ENCODE measurements at places on chromosomes 6 and 20.

- no peak for DNase-seq
These were observed 31.1 kb downstream of the CEBPB start for GRCh38 chr20:50221501-50222308.

DNA sequence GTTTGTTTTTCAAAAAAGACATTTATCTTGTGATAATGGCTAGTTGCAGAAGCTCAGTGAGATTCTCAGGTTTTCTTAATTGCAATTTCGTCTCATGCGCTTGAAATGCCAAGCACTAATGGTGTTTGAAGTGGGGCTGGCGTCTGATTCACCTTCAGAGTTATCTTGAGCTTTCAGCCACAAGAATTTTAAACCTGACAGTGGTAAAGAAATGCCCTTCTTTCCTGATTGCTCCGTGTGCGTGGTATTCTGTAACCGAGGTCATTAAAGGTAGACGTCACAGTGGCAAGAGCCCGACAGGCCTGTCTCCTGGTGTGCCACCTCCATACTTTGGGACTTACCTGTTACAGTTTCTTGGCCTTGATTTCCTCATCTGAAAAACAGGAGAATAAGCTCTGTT is 126.5 kb upstream of the QKI start:
- DNase-seq = no peak

- no peak for DNase-seq
These were observed 222.0 kb downstream of the ATXN1 start for GRCh38 chr6:16539086-16539931.

GRCh38 chr6:139430899-139431601 is 56.6 kb upstream of the CITED2 start:
- DNase-seq = no peak

DNA sequence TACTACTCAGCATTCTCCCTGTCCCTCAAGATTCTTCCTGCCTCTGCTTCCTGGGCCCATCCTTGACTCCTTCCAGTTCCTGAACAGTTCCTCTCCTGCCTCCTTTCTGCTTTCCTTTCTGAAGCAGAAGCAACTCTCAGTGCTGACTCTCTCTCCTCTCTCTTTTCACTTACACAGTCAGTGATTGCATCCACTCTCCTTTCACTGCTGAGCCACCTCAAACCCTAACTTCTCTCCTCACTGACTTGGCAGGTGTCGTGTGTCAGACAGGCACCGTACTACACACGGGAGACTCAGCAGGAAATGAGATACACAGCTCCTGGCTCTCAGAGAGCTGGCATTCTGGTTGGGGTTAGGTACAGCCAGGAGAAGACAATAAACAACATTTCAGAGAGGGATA is 5.6 kb downstream of the ABHD16A start:
- no peak for DNase-seq

DNA sequence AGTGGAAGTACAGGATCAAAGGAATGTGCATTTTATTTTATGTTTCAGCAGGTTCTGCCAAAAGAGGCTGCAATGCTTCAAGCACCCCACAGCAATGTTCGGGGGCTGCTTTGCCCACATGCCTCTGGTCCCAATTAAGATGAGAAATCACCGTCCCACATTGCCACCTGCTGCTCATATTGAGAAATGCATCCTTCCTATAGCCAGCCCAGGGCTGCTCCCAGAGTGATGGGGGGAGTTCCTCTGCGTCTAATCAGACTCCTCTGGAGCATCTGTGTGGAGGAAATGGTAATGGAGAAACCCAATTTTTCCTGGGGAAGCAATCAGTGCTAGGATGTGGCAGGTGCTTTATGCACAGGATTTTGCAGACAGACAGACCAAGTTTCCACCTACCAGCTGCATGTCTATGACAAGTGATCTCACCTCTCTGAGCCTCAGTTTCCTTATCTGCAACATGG is 33.7 kb downstream of the PTGIS start:
- DNase-seq = no peak

GRCh38 chr6:53910834-53911233 is 116.0 kb downstream of the LRRC1 start:
- DNase-seq = no peak

DNA sequence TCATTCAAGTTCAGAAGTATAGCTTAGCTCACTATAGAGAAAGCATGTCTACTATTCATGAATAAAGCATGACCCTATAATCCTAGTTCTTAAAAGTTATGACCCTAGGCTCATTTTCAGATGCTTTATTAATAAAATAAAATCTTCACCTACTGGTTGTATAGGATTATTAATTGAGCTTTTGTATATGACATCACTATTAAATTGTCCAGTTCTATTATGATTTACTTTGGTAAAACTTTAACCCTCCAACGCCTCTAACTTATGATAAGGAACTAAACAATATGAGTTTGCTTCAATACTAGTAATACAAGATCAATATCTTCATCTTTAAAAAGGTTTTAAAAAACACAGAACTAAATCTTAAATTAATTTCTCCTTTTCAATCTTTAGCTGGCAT is 263.4 kb upstream of the THEMIS start:
- DNase-seq = no peak

GRCh38 chr6:32096087-32096393 is 13.1 kb downstream of the TNXB start:
- no peak for DNase-seq

DNA sequence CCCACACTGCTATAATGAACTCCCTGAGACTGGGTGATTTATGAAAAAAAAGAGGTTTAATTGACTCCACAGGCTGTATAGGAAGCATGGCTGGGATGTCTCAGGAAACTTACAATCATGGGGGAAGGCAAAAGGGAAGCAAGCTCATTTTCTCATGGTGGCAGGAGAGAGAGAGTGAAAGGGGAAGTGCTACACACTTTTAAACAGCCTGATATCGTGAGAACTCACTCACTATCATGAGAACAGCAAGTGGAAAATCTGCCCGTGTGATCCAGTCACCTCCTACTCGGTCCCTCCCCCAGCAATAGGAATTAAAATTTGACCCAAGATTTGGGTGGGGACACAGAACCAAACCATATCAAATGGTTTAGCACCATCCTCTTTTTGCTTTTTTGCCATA is 116.6 kb upstream of the CEP162 start:
- DNase-seq = no peak

DNA sequence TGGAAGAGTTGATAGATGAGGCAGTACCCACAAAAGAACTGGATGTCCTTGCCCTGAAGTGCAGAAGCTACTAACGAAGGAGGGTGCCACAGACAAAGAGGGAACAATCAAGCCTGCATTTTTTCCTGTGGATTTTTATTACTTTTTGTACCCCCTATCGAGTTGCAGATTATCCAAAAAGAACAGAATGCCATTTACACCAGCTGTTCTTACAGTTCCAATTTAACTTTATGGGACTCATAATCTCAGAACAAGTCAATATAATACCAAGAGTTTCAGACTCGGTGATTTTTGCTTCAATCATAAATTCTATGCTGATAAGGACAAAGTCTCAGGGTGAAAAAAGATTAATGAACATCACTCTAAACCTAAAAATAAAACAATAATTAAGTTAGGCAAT is 4.0 kb upstream of the CNKSR3 start:
- DNase-seq = no peak

DNA sequence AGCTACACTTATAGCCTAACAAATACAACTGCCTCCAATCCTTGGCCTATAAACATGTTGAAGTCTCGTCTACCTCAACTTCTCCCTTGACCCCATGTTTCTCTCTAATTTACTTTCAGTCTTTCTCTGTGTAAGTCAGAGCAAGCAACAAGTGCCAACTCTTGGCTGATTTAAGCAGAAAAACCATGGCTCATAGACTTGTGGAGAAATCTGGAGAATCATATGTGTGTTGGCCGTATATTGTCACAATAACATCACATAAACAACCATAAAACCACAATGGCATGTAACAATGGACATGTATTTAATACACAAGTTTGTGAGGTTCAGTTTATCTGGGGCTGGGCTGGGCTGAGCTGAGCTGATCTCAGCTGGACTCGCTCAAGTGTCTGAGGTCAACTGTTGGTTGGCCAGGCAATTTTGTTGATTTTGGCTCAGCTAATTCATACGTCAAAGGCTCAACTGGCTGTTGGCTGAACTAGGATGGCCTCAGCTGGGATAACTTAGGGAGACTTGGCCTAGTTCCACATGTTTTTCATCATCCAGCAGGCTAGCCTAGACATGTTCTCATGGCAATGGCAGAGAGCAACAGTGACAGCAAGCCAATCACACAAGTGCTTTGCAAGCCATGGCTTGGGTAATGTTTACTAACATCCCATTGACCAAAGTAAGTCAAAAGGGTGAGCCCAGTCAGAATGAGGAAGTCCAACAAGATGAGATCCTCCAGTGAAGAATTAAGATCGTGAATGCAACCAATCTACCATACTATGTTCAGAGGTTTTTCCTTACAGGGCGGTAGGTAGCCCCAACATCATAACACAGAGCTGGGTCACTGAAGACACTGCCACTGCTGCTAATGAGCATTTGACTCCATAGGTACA is 12.9 kb upstream of the TBC1D22B start:
- peak; percentile 97 for DNase-seq

- no peak for DNase-seq
These were observed 118.5 kb upstream of the BACH2 start for GRCh38 chr6:90415178-90415577.

DNA sequence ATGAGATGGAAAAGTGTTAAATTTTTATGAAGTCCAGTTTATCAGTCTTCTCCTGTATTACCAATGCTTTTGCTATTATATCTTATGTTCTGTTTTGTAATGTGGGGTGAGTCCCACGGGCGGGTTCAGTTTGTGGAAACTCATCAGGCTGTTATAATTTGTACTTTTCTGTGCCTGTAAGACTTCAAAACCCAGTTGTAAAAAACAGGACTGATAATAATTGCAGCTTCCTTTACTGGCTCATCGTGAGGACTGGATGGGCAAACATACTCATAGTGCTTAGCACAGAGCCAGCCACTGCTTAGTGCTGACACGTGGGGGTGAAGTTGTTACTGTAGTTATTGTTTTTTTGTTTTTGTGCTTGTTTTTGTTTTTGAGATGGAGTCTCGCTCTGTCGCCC is 45.6 kb downstream of the TGM2 start:
- DNase-seq = no peak

GRCh38 chr20:57630061-57630460 is 9.8 kb upstream of the ZBP1 start:
- DNase-seq = no peak

GRCh38 chr6:137982418-137983189 is 115.5 kb downstream of the TNFAIP3 start:
- DNase-seq = no peak

DNA sequence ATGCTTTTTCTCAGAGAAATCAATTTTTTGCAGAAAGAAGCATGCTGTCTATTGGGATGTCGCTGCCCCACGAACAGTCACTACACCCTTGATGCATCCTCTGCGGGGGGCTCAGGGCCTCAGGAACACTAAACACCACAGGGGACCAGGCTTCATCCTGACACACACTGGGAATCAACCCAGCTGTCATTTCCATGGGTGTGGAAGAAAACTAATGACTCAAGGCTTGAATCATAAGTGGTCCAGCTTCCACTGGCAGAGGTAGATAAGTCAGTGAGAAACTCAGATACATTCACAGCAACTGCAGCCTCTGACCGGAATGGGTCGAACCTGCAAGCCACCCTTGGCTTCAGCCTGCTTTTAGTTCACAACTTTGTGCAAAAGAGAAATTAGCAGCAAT is 81.3 kb upstream of the SPTLC3 start:
- DNase-seq = no peak

- DNase-seq = no peak
These were observed 44.0 kb downstream of the BMP2 start for GRCh38 chr20:6811262-6812035.

DNA sequence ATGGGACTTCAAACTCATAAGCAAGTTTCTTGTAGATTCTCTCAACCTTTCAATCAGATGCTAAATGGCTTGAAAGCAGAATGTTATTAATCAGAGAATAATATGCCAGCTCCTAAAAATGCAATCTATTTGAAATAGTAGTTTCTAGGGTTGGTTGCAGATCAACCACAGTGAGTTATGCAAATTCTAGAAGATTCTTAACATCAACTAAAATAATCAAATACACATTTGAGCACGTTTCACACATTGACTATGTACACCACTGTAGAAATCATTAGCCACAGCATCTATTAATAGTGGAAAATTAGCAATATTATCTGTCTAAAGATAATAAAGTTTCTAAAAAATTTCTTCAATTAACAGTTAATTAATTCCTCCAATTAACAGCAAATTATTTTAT is 141.9 kb upstream of the GJE1 start:
- DNase-seq = no peak

- DNase-seq = no peak
These were observed 87.5 kb downstream of the CRYBG1 start for GRCh38 chr6:106448000-106448426.

- DNase-seq = no peak
These were observed 17.6 kb upstream of the CDKN1A start for GRCh38 chr6:36660771-36661471.

DNA sequence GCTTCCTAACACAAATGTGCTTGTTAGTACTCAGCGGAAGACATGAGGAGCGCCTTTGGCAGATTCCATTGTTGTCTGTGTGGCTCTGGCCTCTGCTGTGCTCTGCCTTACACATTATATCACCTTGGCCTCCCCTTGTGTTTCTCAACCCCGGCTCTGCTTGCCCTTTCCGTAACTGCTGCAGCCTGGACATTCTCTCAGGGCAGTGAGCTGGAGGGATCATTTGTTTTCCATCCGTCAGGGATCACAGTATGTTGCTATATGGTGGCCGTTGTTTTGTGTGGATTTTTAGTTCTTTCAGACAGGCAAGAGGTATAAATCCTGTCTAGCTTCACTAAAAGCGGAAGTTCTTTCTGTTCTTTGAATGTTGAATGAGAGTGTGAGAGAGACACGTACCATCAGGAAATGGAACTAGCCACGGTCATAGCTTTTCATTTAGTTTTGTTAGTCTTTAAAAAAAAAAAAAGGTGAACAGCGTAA is 175.1 kb downstream of the JARID2 start:
- no peak for DNase-seq

DNA sequence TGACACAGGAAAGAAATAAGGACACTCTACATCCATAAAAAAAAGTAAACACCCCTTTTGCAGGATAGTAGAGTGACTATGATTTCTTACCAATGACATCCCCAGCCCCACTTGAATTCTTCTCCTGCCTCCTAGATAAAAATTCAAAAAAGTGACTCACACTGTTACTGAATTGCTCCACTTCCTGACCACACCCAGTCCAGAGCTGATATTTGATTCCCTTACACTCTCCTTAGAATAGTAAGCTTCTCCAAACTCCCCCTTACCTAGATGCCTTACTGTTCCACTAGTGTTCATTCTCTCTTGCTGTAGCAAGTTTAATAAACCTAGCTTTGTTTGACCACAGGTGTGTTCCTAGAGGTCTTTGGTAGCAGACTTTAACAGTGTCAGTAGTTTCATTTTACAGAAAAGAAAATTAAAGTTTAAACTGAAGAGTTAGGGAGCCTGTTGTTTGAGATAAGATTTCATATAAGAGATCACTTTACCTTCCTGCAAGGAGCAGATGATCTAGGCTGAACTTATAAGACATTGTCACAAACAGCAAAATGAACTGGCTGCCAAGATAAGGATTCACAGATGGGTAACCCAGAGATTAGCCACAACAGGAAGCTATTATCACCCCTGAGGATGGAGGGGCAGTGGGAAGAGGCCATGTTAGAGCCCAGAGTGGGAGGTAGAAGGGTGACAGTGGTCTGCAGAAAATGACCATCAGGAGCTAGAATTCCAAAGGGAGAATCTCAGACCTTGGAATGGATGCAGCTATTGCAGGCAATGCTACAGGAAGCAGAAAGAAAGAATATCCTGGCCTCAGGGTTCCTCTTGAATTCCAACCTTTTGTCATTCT is 28.4 kb upstream of the BTN3A2 start:
- peak; percentile 24 for DNase-seq

- no peak for DNase-seq
These were observed 276.5 kb downstream of the SMOC2 start for GRCh38 chr6:168717491-168717890.
